ENCODE measurements at places on chromosomes 6 and 20.
A peak's percentile ranks its signal among the peaks of the same experiment; 100 is the strongest.

GRCh38 chr6:53284901-53285300 is 63.8 kb downstream of the ELOVL5 start:
- no peak for DNase-seq

DNA sequence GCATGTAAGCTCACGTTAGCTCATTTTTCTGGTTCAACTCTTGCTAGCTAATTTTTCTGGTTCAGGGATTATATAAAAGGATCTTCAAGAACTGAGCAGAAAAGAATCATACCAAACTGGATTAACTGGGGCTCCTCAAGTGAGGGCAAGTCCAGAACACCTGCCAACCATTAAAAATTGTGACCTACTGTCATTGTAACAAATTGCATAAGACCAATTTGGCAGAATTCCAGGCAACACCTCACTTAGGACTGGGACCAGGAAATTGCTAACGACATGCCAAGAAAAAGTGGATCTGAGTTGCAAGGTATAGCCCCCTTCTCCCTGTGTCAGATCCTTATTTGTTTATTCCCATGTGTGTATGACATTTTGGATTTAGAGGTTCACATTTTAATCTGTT is 216.6 kb downstream of the HIVEP2 start:
- no peak for DNase-seq

- no peak for DNase-seq
Measured at GRCh38 chr20:48781634-48782033, 46.2 kb downstream of the PREX1 start.

DNA sequence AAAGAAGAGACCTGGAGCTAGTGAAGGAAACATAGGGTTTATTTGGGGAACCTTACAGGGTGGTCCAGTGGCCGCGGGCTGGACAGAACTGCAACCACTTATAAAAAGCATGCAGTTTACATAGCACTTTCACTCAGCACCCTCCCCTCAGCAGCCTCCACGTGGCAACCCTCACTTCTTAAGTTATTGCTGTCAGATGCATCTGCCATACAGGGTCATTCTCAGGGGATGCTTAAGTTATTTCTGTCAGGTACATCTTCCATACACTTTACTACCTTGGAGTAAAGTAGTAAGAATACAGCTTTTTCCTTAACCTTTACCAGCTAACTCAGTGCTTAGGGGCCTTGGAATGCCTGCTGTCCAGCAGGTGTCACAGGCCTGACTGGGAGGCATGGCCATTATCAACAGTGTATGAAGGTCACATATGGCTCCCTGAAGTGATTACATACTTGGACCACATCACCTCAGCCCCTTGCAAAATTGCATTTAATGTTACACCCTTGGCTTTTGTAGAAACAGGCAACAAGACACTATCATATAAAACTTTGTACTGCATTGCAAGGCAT is 2.0 kb upstream of the NOL7 start:
- no peak for DNase-seq

DNA sequence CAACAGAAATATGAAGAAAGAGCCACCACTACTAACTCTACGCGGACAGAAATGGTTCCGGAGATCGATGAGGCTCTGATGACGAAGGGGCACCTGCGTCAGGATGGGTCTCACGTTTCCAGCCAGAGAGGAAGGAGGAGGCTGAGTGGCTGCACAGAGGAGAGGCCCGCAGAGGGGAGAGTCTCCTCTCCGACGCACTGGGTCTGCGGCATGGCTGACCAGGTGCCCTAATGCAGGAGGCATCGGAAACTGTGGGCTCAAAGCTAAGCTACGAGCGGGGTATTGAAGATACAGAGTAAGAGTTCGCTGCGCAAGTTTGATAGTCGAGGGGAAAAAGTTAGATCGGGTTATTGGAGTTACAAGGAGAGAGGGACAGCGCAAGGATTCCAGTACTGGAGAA is 69.9 kb downstream of the TTLL2 start:
- no peak for DNase-seq

DNA sequence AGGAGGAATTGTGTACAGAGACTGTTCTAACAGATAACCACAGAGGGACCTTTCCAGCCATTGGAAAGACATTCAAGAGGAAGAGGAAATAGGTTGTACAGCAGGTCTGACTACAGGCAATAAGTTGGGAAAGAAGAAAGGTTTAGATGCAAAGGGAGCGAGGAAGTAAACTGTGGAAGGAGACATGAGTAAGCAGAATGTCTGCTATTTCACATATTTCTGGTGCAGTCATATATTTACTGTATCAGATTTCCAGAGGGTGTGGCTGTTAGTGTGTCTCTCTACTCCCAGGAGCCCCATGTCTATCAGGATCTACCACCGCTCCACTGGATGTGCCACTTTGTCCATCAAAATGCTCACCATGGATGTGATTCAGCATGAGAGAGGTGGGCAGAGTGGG is 25.9 kb downstream of the MRS2 start:
- no peak for DNase-seq

- DNase-seq, result no peak
Measured at GRCh38 chr6:88808381-88808780, 155.0 kb downstream of the RNGTT start.

- peak; percentile 63 for DNase-seq
Measured at GRCh38 chr6:54289426-54289825, 18.8 kb upstream of the TINAG start.

- no peak for DNase-seq
Measured at GRCh38 chr6:35492974-35493284, 4.0 kb downstream of the TEAD3 start.

DNA sequence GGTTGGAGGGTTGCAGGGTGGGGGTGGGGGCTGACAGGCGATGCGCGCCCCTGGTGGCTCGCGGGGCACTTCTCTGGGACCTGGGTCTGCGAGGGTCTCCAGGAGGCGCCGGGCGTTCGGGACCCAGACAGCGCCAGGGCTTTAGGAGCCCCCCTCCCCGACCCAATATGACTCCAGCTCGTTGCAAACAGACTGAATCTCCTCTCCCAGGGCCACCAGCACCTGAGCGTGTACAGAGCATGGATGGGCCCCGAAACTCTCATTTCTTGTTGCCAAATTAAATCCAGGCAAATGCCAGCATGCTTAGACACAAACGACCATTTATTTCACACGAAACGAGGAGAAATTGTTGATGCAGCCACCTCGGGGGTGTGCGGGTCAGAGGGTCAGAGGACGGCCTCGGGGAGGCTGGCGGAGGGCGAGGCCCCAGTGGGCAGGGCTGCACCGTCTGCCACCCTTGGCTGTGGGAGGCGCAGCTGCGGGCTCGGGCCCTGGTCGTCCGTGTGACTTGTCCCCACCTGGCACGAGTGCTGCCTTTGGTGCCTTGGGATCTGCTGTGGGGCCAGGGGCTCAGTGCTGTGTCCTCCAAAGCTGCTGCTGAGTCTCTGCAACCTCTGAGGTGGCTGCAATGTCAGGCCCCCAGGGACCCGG is 20.9 kb upstream of the GATA5 start:
- DNase-seq, result no peak

DNA sequence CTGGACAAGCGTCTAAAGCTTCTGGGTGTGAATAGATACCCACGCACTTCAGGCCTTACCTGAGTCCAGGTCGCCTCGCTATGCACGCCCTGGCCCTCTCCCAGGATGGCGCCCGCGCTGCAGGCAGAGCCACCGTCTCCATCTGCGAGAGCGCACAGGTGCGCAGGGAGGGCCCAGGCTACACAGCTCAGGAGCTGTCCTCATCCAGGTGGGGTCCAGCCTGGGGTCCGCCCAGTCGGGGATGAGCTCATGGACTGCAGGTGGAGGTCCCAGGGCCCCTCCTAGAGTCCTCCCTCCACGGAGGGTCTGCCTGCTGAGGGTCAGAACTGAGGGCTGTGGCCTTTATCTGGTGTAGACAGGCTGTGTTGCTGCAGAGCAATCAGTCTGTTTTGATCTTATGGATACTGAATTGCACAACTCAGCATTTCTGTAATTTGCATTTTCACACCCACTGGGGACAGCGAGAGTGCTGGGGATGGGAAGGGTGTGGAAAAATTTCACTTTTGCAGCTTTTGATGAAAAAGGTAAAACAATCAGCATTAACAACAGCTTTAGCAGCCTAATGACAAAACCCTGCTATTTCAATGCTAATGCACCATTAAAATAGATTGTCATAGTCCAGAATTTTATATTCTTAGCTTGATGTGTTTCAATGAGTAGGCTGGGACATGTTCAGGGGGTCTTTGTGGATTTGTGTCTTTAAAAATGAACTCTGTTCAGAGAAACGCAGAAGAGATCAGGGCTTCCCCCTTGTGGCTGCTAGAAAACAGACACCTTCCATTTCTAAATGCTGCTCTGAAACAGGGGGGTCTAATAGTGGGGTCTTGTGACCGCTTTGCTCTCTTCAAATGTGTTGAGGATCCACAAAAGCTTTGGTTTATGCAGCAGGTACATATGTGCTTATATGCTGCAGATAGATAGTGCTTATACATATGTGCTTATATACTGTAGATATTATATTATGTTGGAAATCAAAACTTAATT is 77.8 kb upstream of the PHACTR3 start:
- no peak for DNase-seq

DNA sequence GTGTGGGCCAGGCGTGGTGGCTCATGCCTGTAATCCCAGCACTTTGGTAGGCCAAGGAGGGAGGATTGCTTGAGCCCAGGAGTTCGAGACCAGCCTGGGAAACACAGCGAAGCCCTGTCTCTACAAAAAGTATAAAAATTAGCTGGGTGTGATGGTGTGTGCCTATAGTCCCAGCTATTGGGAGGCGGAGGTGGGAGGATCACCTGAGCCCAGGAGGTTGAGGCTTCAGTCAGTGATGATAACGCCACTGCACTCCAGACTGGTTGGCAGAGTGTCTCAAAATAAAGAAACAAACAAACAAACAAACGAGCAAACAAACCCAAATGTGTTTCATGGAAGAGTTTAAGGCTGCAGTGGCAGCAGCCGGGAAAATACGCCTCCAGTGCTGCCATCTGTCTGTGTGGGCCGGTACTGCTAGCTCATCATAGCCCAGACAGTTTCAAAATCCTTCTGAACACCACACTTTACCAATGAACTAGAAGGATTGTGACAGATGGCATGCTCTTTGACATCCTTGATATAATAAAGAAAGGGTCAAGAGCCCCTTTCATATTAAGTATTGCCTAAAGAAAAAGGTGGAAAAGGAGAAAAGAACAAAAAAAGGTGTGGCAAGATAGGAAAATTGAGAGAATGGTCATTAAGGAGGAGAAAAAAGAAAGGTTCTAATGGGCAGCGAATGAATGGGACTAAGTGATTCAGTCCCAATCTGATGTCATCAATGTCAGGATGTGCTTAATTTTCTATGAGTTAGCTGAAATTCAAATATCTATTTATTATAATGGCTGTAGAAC is 298.6 kb downstream of the SYNE1 start:
- no peak for DNase-seq

DNA sequence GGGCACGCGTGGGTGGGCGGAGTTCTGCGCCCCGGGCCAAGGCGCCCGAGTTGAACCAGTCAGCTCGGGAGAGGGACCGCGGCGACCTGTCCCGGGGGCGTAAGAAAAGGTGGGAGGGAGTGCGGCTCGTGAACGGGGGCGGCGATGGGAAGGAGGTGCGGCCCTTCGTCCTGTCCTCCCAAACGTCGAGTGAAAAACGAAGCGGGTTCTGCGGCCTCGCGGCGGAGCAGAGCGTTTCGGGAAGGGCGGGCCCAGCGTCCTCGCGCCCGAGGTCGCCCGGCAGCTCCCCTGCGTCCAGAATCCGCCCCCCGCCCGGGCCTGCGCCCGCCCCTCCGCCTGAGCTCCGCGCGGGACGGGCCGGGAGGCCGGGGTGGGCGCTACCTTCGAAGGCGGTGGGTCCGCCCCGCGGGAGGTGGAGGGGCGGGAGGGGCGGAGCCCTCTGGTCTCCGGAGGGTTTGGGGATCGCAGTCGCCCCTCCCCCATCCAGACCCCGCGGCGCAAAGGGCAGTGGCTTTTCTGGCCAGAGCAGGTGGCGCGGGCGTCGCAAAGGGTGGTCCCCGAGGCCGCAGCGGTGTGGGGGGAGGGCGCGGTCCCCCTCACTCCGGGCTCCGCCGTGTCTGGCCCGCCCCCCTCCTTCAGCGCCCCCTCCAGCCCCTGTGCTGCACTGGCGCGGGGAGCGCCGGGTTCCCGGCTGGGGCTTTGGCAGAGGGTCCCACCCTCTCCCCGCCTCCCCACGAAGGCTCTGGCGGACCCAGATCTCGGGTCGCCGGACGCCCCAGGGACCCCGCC is 838 bp downstream of the STMN3 start:
- DNase-seq, result no peak

All from skin of body (tissue), 3 donors.